Stimulated activated CD8-positive, alpha-beta memory T cell treated with anti-CD3 and anti-CD28 coated beads, Interleukin-7, amount 100 ng/mL, for 1 hour (primary cell): ENCODE measurements at places on chromosomes 13 and 19.

GRCh38 chr19:50739132-50739913 lies 16.2 kb downstream of the CLEC11A start:
- no peak for DNase-seq

DNA sequence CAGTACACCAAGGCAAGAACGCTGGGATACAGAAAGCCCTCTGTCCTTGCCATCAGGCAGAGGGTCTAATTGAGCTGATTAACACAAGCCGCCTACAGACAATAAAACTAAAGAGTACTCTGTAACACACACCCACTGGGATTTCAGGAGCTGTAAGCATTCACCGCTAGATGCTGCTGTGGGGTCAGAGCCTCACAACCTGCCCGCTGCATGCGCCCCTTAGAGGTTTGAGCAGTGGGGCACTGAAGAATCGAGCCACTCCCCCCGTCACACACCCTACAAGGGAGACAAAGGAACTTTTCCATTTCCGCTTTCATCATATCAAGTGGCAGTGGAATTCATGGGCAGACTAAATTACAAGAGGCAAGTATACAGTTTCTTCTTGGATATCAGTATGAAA lies 1080.6 kb downstream of the PCDH17 start:
- no peak for DNase-seq

- no peak for DNase-seq
These were observed 56.1 kb downstream of the DNM2 start for GRCh38 chr19:10773969-10774368.

DNA sequence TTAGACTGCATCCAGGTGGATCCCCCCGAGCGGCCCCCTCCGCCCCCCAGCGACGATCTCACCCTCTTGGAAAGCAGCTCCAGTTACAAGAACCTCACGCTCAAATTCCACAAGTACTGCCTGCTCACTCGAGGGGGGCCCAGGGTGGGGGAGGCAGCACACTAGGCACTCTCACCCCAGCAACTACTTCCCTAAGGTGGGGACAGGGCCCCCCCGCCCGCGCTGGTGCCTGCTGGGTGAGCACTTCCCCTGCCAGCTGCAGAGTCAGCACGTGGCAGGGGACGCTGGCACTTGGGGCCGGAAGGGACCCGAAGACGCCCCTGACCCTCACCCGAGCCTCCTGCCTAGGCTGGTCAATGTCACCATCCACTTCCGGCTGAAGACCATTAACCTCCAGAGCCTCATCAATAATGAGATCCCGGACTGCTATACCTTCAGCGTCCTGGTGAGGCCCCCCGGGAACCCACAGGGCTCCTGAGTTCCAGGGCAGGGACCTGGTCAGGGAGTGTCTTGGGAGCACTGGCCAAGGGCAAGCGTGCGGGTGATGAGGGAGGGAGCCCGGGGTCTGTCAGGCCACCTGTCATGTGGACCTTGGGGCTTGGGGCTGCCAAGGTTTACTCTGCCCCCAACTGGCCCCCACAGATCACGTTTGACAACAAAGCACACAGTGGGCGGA lies 5.2 kb downstream of the MCOLN1 start:
- DNase-seq, result no peak

GRCh38 chr19:6801485-6802086 lies 29.1 kb downstream of the VAV1 start:
- peak; percentile 65 for DNase-seq

DNA sequence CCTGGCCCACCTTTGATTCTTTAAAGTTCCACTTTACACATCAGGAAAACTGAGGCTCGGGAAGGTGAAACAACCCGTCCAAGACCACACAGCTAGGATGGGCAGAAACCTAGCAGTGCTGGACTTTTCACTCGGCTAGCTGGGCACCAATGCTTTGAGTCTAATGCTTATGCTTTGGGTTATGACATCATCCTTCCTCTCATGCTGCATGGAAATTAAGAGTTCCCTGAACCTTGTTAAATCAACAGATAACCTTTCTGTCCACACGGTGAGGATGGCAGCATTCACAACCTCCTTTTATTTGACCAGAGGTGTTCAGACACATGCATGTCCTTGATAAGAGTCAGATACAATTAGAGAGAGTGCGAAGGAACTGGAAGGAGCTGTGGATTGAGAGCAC lies 138.4 kb downstream of the UQCRFS1 start:
- no peak for DNase-seq

DNA sequence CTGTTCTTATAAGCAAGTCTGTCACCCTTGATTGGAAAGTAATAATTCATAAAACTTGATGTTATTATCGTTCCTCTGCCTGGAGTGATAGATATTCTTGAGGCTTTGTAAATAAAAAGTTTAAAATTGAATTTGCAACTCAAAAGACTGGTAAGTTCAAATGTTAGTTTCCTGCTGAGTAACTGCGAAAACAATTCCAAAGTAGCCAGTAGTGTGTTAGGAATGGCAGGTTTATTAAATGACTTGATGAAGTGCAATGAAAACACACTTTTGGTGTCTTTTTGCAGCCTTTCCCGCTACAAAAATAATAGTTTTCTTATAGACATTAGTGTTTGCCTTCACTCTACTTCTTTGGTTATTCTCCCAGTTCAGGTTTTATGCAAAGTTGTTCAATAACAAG lies 299.3 kb downstream of the DLEU7 start:
- DNase-seq, result no peak

- DNase-seq, result no peak
These were observed 71.0 kb downstream of the RNF17 start for GRCh38 chr13:24834902-24835510.

DNA sequence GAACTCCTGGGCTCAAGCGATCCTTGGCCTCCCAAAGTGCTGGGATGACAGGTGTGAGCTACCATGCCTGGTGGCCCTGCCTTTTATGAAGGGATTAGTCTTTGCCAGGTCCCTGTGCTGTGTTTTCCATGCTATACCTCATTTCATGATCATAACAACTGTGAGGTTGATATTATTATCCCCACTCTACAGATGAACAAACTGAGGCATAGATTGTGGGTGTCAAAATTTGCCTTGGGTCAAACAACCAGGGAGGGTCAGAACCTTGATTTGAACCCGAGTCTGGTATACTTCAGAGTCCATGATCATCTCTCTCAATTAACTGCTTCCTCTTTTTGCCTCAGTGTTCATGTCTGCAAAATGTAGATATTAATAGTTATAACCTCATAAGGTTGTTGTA lies 6.9 kb downstream of the PINLYP start:
- DNase-seq, result no peak

DNA sequence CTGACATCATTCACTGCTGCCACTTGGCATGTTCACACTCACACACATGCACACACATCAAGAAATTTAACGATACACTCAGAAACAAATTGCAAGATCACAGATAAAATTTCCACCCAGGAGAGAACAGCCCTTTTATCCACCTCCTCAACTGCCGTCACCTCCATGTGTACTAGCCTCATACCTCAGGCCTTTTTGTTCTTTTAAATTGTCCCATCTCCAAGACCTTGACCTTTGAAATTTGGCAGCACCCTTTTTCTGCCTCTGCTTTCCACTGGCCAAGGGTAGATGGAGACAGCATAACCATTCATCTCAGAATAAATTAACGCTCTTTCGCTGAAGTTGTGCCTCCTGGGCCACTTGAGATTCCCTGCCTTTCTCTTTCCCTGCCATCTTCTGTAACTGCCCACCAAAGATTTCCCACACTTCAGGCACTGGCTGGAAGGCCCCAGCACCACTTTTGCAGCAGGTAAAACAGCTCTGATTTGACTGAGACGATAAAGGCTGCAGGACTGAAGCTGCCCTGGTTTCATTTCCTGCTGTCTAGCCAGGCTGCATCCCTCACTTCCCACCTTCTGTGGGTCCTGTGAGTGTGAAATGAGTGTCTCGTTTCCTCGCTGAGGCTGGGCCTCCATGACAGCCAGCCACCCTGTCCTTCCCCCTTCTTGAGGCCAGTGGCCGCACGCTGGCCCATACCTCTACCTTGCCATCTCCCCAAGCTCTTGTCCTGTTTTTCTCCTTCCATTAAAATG lies 39.3 kb downstream of the MBNL2 start:
- no peak for DNase-seq

GRCh38 chr13:34803756-34804155 lies 138.3 kb upstream of the NBEA start:
- no peak for DNase-seq

- DNase-seq, result no peak
These were observed 7.9 kb downstream of the PBX4 start for GRCh38 chr19:19610376-19611202.

DNA sequence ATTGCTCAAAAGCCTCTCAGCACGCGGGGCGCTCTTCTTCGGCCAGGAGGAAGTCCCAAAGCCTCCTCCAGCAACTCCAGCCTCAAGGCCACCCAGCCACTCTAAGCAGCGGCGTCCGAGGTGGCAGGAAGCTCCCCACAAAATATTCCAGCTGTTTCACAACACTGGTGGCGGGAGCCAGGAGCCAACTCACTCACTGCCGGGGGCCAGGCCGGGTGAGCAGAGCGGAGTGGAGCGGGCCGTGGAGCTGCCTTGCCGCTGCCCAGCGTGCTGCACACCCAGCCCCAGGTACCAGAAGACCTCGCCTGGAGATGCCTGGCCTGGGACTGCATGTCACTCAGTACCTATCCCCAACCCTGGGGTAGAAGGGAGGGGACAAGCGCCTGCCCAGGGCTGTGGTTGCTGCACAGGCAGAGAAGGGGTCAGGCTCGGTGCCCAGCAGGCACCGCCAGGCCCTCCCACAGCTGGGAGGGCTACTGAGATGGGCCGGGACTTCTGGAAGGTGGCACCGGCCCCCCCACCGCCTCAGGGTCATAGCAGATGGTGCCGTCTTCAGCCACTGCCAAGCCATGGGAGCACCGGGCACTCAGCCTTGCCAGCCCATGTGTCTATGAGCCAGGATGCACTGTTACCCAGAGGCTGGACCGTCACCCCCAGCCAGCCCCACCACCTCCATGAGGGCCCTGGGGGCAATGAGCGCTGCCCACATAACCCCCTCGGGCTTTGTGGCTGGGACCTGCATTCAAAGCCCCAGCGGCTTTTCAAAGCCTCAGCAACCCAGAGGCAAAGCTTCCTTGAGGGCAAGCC lies 59.2 kb downstream of the MLLT1 start:
- DNase-seq, result no peak

- DNase-seq, result no peak
These were observed 159.1 kb downstream of the LIG4 start for GRCh38 chr13:108056278-108056677.

DNA sequence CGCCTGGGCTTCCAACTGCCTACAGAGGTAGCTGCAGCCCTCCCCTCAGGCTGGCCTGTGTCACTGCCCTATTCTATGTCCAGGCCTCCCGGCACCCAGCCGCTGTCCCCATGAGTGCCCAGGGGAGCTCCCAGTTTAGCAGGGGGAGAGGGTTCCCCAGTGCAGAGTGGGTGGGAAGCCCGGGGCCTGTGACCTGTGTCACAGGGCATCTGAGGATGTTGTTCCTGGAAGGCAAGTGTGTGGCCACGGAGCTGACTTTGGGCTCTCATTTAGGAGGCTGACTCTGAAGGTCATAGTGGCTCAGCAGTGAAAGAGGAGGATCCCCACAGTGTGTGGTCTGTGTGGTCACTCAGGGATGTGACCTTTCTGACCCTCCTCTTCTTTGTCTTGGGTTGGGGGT lies 25.1 kb downstream of the PPP1R37 start:
- DNase-seq, result no peak

DNA sequence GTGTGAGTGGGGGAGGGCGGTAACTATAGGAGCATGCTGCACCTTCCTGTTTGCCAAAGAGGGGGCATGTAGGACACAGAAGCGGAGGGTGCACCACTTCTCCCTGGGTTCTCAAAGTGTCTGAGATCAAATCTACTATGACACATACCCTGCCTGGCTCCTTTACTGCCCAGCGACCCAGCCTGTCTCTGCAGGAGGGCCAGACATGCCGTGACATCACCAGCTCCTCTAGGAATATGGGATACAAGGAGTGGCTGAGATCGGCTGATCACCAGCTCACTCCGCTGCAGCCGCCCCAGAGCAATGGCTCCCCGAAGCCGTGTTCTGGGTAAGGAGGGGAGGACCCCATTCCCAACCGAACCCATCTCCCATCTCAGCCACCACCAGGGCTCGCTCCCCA lies 16.4 kb upstream of the IGFL1 start:
- DNase-seq, result no peak

DNA sequence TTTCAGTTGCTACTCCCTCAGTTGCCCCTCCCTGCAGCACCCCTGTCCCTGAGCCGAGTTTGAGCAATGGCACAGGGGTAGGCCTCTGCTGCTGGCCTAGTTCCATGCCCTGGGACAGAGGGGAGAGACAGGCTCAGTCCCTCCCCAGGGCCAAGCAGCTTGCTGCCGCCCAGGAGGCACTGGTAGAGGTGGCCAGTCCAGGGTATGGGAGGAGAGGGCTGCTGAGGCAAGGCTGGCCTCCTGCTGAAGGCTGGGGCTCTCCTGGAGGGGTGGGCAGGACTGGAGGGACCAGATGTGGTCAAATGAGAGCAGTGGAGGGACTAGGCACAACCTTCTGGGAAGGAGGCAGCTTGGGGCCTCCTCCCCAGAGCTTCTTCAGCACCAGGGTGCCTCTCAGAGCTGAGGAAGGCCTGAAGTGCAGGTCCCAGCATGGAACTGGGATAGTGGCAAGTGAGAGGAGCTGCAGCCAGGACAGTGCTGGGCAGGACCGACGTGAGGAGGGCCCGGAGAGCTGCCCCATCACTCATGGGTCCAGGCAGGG lies 29.8 kb upstream of the VSTM2B start:
- DNase-seq, result no peak

GRCh38 chr19:4802711-4803110 lies 11.2 kb downstream of the FEM1A start:
- no peak for DNase-seq

- DNase-seq, result no peak
These were observed 14.0 kb upstream of the HOMER3 start for GRCh38 chr19:18955042-18955441.

DNA sequence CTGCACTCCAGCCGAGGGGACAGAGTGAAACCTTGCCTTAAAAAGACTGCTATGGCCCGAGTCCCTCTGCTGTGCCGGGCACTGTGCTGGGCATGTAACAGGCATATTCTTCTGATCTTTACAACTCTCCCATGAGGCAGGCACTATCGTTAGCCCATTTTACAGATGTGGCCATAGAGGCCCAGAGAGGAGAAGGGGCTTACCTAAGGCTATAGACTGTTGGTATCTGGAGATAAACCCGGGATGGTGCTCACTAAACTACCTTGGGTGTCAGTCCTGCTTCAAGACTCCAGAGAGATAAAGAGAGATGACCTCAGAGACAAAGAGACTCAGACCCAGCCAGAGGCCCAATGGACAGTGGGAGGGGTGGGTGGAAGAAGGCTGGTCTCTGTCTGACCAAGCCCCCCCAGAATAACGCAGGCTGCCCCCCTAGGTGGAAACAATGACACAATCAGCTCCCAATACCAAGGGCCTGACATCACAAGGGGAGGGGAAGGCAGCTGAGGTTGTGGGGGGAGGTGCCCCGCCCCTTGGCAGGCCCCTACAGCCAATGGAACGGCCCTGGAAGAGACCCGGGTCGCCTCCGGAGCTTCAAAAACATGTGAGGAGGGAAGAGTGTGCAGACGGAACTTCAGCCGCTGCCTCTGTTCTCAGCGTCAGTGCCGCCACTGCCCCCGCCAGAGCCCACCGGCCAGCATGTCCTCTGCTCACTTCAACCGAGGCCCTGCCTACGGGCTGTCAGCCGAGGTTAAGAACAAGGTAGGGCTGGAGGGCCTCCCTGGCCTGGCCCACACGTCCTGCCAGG lies at the start of gene CNN1:
Gene CNN1 (plus strand): TSS at position 620 of the 805 bp plus-strand sequence. CDS start 77 bp downstream, at position 697.
- DNase-seq, result no peak

GRCh38 chr13:43611281-43612273 lies 175.2 kb downstream of the ENOX1 start:
- no peak for DNase-seq
